ENCODE measurements at places on chromosomes 2 and 18. TPM values are rescaled to one million over a fixed set of nuclear protein-coding genes. Genes with fewer than 3 reads are reported as not detected.

- no peak for DNase-seq
Measured at GRCh38 chr2:1873343-1873742, 129.0 kb upstream of the PXDN start.

TOGARAM2 gene
- 1.2 TPM for total RNA-seq

DNA sequence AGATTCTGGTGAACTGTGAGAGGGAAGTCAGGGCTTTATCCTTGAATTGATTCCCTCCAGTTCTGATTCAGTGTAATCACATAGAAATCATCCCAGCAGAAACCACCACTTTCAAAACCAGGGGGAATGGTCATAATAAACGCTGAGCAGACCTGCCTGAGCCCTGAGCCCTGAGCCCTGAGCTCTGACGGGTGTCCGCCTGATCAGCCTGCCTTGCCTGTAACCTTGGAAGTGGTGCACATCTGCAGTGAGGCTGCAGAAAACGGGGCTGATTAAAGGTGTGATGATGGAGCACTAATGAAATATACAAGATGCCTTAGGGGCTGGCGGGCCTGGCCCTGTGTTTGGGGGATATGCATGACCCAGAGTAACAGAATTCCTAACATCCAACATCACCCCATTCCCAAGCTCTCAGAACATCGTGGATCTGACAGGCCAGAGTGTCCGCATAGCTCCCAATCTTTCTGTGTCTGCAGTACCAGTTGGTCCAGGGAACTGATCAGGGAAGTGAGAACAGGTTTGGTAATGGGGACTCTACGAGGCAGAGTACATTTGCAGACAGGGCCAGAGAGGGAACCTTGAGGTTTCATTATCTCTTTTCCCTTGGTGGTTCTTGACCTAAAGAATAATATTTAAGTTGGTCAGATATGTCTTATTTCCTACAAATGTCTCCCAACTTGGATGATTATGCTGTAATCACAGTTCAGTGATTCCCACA, 37.8 kb downstream of the KCTD18 start:
- no peak for DNase-seq

FAM168B gene
- total RNA-seq, result 52.7 TPM

FNDC4 gene
- total RNA-seq, result not detected

All from activated naive CD4-positive, alpha-beta T cell treated with anti-CD3 and anti-CD28 coated beads for 36 hours (primary cell).